ENCODE measurements at places on chromosomes 16 and 17.
A peak's percentile ranks its signal among the peaks of the same experiment; 100 is the strongest.

- no peaks in the 10 kb centered on the region for H3K4me1 ChIP-seq
- peak overlapping the region; percentile 65 for H3K27ac ChIP-seq
- H3K4me3 ChIP-seq, result no peak overlapping the region
Observed at GRCh38 chr17:76384987-76385891, 830 bp downstream of the SPHK1 start.

GRCh38 chr17:64506576-64507412 lies at the start of gene CEP95:
TSS of gene CEP95 (plus strand) at chr17:64506977. CDS start at chr17:64507098, 121 bp downstream.
- DNase-seq, result no peak
- no peaks in the 10 kb centered on the region for H3K27me3 ChIP-seq
- H3K27ac ChIP-seq, result peak within 1 kb of the TSS; percentile 100
- peaks cover 3% of the 10 kb centered on the region for H3K4me1 ChIP-seq

- no peaks in the 10 kb centered on the region for H3K27me3 ChIP-seq
- H3K4me3 ChIP-seq, result peak overlapping the region; percentile 70
- no peaks in the 10 kb centered on the region for H3K4me1 ChIP-seq
- H3K36me3 ChIP-seq, result peaks cover 5% of the 10 kb centered on the region
- DNase-seq, result no peak
Observed at GRCh38 chr16:29791845-29792807, 1.6 kb downstream of the KIF22 start.

GRCh38 chr16:53892155-53892554 lies 188.2 kb downstream of the FTO start:
- H3K27ac ChIP-seq, result no peak overlapping the region
- H3K4me1 ChIP-seq, result no peaks in the 10 kb centered on the region

- H3K36me3 ChIP-seq, result no peaks in the 10 kb centered on the region
- no peaks in the 10 kb centered on the region for H3K4me1 ChIP-seq
- DNase-seq, result no peak
- no peak overlapping the region for H3K27ac ChIP-seq
Observed at GRCh38 chr16:68219725-68220351, 16.1 kb downstream of the ESRP2 start.

GRCh38 chr16:80569440-80570105 lies 28.8 kb downstream of the DYNLRB2 start:
- H3K4me3 ChIP-seq, result no peak overlapping the region
- no peaks in the 10 kb centered on the region for H3K27me3 ChIP-seq
- no peaks in the 10 kb centered on the region for H3K4me1 ChIP-seq
- DNase-seq, result no peak

DNA sequence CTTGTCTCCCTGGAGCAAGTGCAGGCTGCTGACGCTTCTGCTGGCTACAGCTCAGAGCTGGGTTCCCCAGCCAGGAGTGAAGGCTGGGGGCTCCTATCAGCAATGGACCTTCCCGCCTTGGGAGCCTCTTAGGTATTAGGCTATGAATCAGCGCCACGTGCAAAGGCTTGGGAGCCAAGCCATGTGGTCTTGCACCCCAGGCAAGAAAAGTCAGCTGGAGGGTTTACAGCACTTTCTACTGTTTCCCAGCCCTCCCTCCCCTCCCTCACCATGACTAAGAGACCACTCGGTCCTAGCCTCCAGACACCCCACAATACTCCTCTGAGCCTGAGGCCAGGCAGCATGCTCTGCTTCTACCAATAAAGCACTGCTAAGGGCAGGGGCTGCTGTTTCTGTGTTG lies 12.3 kb downstream of the EPX start:
- DNase-seq, result no peak
- no peaks in the 10 kb centered on the region for H3K4me1 ChIP-seq
- H3K27ac ChIP-seq, result no peak overlapping the region

DNA sequence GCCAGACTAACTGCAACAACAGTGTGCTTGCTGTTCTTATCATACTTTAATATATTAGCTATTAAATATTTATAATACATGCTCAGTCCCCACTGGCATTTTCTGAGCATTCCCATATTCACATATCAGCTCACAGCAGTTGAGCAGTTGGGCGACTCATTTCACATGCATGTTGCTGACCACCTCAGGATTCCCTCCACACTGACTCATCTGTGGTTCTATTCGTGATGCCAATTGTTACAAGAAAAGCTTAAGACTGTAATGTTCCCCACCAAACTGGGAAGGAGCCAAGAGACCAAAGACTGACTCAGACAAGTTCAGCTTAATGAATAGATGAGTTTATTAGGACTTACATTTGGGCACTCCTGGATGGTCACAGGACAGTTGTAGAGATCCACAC lies 100.3 kb upstream of the KIF2B start:
- no peak overlapping the region for H3K4me3 ChIP-seq
- no peaks in the 10 kb centered on the region for H3K36me3 ChIP-seq
- H3K4me1 ChIP-seq, result no peaks in the 10 kb centered on the region
- no peak overlapping the region for H3K27ac ChIP-seq
- no peak for DNase-seq
- H3K27me3 ChIP-seq, result no peaks in the 10 kb centered on the region

DNA sequence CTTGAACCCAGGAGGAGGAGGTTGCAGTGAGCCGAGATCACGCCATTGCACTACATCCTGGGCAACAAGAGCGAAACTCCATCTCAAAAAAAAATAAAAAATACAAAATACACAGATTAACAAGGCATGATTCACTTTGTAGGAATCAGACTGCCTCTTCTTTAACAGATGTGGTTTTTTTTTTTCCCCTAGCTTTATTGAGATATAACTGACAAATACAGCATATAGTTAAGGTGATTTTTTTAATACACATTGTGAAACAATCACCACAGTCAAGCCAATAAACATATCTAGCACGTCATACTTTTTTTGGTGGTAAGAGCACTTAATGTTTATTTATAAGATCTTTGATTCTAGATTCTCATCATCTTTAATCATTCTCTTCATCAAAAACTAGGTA lies 87.8 kb downstream of the SPAG9 start:
- no peaks in the 10 kb centered on the region for H3K4me1 ChIP-seq
- H3K27ac ChIP-seq, result no peak overlapping the region
- no peaks in the 10 kb centered on the region for H3K36me3 ChIP-seq
- DNase-seq, result no peak
- H3K27me3 ChIP-seq, result no peaks in the 10 kb centered on the region

GRCh38 chr16:58039829-58040495 lies 14.4 kb downstream of the MMP15 start:
- H3K27ac ChIP-seq, result no peak overlapping the region
- no peaks in the 10 kb centered on the region for H3K4me1 ChIP-seq
- no peaks in the 10 kb centered on the region for H3K27me3 ChIP-seq
- peaks cover 24% of the 10 kb centered on the region for H3K36me3 ChIP-seq
- H3K4me3 ChIP-seq, result no peak overlapping the region
- DNase-seq, result no peak

- no peaks in the 10 kb centered on the region for H3K27me3 ChIP-seq
- H3K4me3 ChIP-seq, result no peak overlapping the region
- peaks cover 8% of the 10 kb centered on the region for H3K4me1 ChIP-seq
- H3K27ac ChIP-seq, result no peak overlapping the region
- H3K36me3 ChIP-seq, result peaks cover 9% of the 10 kb centered on the region
- peak; percentile 65 for DNase-seq
Observed at GRCh38 chr16:16014329-16015224, 65.2 kb downstream of the ABCC1 start.

GRCh38 chr16:28531777-28532744 lies 6.7 kb downstream of the NUPR1 start:
- no peaks in the 10 kb centered on the region for H3K27me3 ChIP-seq
- H3K4me1 ChIP-seq, result no peaks in the 10 kb centered on the region
- no peak overlapping the region for H3K4me3 ChIP-seq
- no peak overlapping the region for H3K27ac ChIP-seq
- no peak for DNase-seq

DNA sequence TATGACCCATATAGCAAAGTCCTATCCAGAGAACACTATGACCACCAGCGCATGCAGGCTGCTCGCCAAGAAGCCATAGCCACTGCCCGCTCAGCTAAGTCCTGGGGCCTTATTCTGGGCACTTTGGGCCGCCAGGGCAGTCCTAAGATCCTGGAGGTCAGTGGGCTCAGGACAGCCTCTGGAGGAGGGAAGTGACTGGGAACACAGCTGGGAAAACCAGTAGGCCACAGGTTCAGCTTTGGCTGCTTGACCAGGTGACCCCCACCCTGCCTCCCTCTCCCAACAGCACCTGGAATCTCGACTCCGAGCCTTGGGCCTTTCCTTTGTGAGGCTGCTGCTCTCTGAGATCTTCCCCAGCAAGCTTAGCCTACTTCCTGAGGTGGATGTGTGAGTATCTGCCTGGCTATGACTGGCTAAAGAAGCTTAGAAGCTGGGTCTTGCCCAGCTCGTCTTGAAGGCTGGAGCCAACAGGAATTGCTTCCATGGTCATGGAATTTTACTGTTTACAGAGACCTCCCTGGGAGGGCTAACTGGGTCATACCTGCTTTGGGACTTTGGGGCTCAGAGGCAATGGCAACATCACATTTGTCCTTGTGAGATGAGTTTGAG lies 1.5 kb upstream of the OVCA2 start:
- H3K36me3 ChIP-seq, result peaks cover 8% of the 10 kb centered on the region
- H3K4me1 ChIP-seq, result peaks cover 17% of the 10 kb centered on the region
- H3K27me3 ChIP-seq, result no peaks in the 10 kb centered on the region
- peak; percentile 2 for DNase-seq
- H3K4me3 ChIP-seq, result no peak overlapping the region
- peak overlapping the region; percentile 82 for H3K27ac ChIP-seq

- H3K27me3 ChIP-seq, result no peaks in the 10 kb centered on the region
- peaks cover 2% of the 10 kb centered on the region for H3K4me1 ChIP-seq
- no peaks in the 10 kb centered on the region for H3K36me3 ChIP-seq
- no peak for DNase-seq
- H3K4me3 ChIP-seq, result no peak overlapping the region
Observed at GRCh38 chr17:20084621-20085282, 75.6 kb downstream of the SPECC1 start.

GRCh38 chr17:15213381-15214087 lies 51.6 kb downstream of the PMP22 start:
- H3K27ac ChIP-seq, result no peak overlapping the region
- no peak for DNase-seq
- no peaks in the 10 kb centered on the region for H3K27me3 ChIP-seq
- no peak overlapping the region for H3K4me3 ChIP-seq

DNA sequence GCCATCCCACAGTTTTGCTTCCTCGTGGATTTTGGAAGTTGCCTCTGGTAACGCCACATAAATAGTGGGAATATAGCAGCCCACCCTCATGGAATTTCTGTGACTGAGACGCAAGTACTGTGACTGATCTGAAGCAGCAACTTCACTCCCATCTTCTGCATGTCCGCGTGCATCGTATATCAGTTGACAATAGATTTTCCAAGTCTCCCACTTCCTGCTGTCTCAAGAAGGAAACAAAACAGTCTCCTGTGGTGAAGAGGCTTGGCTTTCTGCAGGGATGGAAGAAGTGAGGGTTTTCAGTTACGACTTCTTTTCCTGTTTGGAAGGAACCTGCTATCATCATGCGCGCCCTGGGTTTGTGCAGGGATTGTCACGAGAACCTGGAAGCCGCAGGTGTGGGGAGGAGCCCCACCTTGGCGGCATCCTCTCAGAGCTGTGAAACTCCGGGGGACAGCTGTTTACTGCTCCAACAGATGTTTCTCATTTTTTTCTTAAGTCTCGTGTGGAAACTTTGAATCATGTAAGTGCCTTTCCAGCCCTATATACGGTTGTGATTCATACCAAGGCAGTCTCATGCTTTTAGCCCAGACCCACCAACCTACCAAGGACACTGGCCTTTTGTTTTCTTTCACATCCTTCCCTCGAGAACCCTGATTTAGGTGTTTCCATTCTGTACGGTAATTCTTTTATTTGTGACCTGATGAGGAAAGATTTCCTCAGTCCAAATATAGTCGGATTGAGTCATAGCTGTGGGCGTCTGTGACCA lies 57.5 kb downstream of the WIPI1 start:
- no peaks in the 10 kb centered on the region for H3K36me3 ChIP-seq
- no peaks in the 10 kb centered on the region for H3K4me1 ChIP-seq
- H3K27me3 ChIP-seq, result no peaks in the 10 kb centered on the region
- H3K4me3 ChIP-seq, result no peak overlapping the region
- no peak for DNase-seq
- no peak overlapping the region for H3K27ac ChIP-seq

- no peak overlapping the region for H3K4me3 ChIP-seq
- no peak overlapping the region for H3K27ac ChIP-seq
- no peaks in the 10 kb centered on the region for H3K4me1 ChIP-seq
Observed at GRCh38 chr16:13064821-13065220, 163.4 kb downstream of the SHISA9 start.
